ENCODE measurements at places on chromosomes 1 and 21.

- DNase-seq, result no peak
Measured at GRCh38 chr1:53314606-53315005, 13.3 kb downstream of the LRP8 start.

- DNase-seq, result no peak
Measured at GRCh38 chr1:220696863-220697231, 6.7 kb downstream of the C1orf115 start.

DNA sequence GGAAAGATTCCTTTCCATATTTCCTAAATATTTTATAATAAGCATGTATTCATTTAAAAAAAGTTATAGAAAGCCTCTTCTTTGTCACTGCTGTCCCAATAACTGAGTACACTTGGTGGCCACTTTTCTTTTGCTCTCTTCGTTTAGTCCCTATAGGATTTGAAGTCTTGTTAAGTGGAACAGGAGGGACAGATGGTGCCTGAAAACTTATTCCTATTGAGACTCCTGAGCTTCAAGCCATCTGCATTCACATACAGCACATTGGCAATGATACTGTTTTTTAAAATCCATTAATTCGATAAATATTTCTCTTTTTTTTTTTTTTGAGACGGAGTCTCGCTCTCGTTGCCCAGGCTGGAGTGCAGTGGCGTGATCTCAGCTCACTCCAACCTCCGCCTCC, 2.0 kb upstream of the ZBTB40 start:
- DNase-seq, result no peak

GRCh38 chr1:71089536-71090270, 8.9 kb upstream of the ZRANB2 start:
- no peak for DNase-seq

GRCh38 chr1:192160196-192160595, 1.9 kb downstream of the RGS18 start:
- DNase-seq, result no peak

GRCh38 chr1:170318141-170318540, 172.4 kb downstream of the NTMT2 start:
- DNase-seq, result no peak

DNA sequence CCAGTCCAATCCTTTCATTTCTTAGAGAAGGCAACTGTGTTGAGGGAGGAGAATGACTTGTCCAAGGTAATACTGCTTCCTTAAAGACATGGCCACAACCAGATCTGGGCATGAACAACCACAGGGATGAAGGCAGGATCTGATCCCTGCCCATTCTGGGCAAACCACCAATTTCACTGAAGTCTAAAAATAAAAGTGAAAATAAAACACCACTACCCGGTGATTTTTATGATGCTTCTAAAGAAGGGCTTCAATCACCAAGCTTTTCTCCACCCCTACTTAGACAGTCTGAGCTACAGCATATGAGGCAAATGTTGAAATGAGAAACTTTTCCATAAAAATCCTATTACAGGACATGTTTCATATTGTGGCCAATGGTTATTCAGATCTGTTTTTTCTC, 133.0 kb downstream of the PTPN14 start:
- no peak for DNase-seq

Data from effector memory CD4-positive, alpha-beta T cell (primary cell).